Suppressor macrophage treated with lipopolysaccharide for 4 hours (primary cell): ENCODE measurements at places on chromosomes 3 and 15.

DNA sequence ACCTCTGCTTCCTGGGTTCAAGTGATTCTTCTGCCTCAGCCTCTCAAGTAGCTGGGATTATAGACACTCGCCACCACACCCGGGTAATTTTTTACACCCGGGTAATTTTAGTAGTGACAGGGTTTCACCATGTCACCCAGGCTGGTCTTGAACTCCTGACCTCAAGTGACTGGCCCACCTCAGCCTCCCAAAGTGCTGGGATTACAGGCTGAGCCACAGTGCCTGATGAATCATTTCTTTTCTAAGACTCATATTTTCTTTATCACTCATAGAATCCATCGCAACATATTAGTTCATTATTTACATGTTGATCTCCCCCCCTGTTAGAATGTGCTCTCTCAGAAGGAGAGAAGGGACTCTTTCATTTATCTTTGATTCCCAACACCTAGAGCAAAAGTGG, 109.5 kb upstream of the PTPRG start:
- no peak for DNase-seq

- DNase-seq: no peak
Measured at GRCh38 chr3:133459400-133459799, 59.5 kb downstream of the BFSP2 start.

- DNase-seq: no peak
Measured at GRCh38 chr3:76400141-76400540, 614.8 kb upstream of the ZNF717 start.

DNA sequence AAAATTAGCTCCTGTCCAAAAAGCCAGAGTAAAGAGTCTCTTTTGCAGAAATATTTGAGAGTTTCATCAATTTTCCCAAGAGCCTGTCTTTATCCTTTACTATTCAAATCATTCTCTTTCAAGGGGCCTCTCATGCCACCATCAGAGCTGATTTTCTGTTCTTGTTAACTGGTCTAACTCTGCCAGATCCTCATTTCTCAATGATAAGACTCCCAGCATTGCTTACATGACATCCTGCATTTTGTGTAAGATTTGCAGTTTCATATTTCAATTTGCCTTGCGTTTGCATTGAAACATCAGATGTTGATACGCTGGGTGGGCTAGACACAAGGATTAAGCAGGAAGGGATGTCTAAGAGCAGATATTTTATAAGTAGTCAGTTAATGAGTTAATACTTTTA, 228.7 kb downstream of the TBL1XR1 start:
- no peak for DNase-seq

DNA sequence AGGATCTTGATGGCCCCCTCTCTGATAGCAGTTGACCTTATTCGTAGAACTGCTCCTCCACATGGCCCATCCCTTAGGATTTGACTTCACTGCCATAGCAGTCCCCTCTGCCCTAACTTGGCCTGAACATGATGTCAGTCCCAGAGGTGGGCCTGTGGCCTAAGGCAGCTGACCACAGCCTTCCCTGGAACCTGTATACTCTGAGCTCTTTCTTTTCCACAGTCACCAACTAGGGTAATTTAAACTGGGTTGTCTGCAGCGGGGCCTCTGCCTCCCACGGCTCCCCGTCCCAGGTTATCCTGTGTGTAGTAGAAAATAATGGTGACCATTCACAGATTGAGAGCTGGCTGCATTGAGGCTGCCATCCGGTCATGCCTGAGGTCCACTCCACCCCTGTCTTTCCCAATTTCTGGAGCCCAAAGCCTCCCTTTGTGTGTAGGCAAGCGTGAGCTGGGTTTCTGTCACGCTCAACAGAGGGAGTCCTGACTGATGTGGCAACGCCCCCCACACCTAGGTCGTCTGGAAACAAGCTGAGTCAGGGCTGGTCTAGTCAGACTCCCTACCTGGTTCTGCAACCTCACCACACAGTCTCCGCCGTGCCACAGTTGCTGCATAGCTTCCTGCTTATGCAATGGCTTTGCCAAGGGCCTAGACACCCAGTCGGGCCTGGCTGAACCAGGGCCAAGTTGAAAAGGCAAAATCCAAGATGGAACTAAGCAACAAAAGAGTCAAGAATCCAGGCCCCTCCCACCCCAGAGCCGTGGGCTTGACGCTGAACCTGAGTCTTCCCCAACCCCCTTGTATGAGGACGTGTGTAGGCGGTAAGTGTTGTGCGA, 284.5 kb downstream of the XXYLT1 start:
- peak; percentile 19 for DNase-seq

DNA sequence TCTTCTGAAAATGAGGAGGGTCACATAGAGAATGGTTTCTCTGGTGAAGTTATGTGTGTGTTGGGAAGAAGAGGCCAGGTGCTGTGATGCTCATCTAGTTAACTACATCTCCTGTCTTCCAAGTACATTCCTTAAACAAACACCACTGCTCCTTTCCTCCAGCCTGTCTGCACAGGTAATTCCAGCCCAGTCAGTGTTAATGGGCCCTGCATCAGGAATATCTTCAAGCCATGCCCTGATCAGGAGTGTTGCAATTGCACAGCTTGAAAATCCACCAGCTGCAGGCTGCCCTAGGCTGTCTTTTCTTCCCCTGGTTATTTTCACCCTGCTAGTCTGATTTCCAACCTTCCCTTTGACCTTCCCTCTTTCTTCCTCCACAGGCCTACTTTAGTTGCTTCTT, 41.9 kb upstream of the LMOD3 start:
- no peak for DNase-seq

GRCh38 chr3:169948559-169949448, 17.8 kb upstream of the SEC62 start:
- no peak for DNase-seq

GRCh38 chr15:26182441-26182840, 319.3 kb upstream of the ATP10A start:
- DNase-seq: no peak

- DNase-seq: no peak
Measured at GRCh38 chr15:84755736-84756527, 7.5 kb downstream of the ZNF592 start.

DNA sequence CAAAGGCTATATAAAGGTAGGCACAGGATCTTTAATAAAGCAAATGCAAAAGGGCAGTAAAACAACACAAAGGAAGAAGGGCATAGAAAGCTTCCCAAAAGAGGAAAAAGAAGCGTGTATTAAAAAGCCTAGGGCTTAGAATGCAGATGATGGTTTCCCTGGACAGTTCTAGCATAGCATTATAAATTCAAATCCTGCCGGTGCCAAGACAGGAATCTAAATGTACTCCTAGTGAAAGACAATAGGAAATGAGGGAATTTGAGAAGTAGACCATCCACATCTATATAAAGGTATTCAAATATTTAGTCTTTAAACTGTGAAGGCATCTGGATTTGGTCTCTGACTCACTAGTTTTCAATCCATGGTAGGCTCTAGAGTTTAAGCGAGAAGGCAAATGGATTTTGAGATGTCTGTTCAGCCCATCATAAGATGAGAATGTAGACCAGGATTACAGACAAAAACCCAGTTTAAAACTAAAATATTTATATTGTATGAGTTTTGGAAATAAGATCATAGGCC, 431.8 kb downstream of the TBL1XR1 start:
- DNase-seq: no peak

DNA sequence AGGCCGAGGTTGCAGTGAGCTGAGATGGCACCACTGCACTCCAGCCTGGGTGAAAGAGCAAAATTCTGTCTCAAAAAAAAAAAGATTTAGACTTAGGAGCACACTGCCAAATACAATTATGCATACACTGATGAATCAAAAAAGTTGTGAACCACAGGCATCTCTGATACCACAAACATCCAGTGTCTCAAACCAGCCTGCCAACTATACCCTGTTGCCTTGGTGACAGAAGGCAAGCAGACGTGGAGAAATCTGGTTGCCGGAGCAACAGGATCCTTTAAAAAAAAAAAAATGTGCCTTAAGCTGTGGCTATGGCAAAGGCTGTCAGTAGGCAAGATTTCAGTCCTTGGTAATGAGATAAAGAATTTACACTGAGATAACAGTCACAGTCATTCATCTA, 202.3 kb downstream of the NEK10 start:
- no peak for DNase-seq

- no peak for DNase-seq
Measured at GRCh38 chr3:161295325-161295724, 74.2 kb downstream of the NMD3 start.

DNA sequence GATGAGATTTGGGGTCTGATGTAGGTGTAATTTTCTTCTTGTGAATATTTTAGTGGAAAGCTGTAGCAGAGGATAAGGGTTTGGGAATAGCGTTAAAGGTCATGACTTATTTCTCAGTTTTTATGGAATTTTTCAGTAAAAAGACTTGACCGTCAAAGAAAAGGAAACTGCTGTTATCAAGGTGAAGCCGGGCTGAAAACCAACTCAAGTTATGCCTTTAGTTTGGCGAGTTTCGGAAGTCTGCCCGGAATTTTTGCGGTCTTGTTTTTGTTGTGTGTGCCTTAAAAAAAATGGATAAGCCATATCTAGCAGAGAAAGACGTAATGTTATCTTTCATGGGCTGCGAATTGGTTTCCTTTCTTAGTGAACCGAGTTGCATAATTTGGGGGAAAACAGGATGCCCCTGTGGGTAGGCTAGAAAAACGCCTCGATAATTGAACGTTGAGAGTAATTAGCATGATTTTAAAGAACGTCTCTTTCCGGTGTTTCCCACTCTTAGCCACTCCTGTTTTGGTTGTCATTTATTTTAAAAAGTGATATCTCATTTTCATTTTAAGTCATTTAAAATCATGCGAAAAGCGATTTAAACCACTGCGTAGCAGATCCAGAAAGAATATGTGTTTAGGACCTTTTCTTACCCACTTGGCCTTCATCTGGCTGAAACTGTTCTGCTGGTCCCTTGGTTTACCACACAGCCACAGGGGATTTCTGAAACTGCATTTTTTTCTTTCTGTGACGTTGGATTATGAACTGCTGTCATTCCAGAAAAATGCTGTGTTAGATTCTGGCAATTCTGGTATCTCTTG, 1.1 kb downstream of the NFKBIZ start:
- peak; percentile 78 for DNase-seq

DNA sequence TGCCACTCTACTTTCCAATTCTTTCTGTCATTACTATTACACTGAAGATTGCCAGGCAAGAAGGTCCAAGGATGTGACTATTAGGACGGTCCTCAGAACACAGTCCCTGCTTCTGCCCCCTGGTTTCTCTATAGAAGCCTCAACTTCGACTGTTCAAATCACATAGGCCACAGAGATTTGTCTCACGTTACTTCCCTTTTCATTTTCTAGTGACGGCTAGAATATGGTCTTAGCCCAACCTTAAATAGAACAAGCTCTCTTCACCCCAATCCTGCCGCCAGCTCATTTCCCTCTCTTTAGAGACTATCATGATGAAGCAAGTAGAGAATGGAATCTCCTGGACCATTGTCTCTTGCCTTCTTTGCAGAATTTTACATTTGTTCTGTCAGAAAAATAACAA, 84.9 kb downstream of the TIGIT start:
- peak; percentile 5 for DNase-seq

GRCh38 chr3:78820542-78820941, 947.3 kb downstream of the ROBO1 start:
- no peak for DNase-seq

DNA sequence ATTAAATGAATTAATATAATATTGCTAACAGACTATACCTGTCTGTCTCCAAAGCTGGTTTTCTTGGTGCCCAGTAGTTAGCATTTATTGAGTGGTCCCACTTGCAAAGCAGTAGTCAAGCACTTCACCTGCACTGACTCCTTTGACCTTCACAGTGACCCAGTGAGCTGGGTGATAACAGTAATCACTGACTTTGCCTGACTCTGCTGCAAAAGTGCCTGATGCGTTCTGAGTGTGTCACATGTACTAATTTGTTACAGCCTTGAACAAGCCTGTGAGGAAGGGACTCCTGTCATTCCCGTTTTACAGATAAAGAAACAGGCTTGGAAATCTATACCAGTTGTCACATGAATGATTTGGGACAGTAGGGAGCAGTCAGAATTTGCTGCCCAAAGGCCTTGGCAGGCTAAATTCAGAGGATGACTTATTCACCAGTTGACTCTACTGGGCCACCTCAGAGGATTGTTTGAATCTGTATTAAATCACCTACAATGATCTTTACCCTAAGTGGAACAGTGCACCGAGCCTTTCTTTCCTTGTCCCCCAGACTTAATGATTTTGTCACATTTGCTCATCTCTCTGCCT, 116.6 kb upstream of the PLXNA1 start:
- no peak for DNase-seq
